ENCODE measurements at places on chromosomes 7 and 10.

- peak; percentile 27 for DNase-seq
Observed at GRCh38 chr7:93145354-93145753, 2.8 kb downstream of the SAMD9L start.

DNA sequence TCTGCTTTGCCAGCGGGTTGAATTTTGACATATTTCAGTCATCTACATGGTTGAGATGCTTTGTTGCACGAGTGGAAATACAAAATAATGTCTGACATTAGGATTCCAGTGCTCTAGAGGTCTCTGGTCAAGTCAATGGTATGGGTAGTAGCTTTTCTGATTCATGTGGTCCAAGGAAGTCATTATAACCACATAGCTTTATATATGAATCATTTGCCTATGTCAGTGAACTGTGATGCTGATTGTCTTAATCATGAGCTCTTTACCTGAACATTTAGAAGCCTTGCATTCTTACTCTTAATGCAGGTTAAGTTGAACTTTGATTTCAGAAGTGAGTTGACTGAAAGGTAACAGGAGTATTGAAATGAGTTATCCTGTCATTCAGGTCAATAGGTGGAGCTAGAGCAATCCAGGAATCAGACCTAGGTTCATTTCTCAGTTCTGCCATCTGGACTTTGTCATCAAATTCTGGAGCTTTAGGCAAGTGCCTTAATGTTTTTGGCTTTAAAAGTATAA, 3.3 kb downstream of the MAPK8 start:
- DNase-seq, result peak; percentile 6

DNA sequence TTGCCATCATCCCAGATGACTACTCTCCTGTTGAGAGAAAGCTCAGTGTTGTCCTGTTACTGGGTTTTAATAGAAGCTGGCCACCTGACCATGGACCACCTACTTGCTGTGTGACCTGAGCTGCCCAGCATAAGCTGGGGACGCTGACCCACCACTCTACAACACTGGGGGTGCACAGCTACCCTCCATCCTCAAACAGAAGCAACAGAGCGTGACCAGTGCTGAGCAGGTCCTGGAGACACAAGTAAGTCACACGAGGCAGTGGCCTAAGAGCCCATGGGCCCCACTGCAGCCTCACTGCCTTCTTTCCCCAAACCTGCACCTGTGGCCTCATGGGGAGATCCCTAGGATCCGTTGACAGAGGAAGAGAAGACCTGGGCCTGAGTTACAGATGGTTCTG, 198.6 kb upstream of the ADARB2 start:
- DNase-seq, result no peak

DNA sequence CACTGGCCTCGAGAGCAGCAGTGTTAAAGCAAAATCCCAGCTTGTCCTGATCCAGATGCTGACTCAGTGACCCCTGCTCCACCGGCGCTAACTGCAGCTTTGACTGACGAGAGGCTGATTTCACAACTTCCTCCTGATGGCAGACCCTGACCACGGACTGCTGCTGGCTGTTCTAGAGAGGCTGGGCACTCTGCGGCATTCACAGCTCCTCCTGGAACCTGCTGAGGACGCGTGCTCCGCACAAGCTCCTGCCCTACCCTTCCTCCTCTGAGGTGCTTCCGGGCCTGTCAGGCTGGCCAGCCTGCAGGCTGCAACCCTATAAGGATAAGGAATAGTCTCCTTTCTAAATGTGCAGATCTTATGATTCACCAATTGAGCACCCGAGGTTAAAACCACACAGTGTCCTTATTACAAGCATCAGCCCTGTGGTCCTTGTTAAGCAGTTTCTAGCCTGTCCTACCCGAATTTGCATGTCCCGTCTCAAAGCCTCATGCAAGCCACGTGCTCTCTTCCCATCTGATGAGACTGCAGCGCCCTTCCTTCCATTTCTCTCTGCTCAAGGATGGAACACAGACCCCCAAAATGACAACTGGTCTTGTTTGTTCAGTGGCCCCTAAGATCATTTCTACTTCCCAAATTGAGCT, 35.5 kb upstream of the NCAPG2 start:
- DNase-seq, result peak; percentile 9

DNA sequence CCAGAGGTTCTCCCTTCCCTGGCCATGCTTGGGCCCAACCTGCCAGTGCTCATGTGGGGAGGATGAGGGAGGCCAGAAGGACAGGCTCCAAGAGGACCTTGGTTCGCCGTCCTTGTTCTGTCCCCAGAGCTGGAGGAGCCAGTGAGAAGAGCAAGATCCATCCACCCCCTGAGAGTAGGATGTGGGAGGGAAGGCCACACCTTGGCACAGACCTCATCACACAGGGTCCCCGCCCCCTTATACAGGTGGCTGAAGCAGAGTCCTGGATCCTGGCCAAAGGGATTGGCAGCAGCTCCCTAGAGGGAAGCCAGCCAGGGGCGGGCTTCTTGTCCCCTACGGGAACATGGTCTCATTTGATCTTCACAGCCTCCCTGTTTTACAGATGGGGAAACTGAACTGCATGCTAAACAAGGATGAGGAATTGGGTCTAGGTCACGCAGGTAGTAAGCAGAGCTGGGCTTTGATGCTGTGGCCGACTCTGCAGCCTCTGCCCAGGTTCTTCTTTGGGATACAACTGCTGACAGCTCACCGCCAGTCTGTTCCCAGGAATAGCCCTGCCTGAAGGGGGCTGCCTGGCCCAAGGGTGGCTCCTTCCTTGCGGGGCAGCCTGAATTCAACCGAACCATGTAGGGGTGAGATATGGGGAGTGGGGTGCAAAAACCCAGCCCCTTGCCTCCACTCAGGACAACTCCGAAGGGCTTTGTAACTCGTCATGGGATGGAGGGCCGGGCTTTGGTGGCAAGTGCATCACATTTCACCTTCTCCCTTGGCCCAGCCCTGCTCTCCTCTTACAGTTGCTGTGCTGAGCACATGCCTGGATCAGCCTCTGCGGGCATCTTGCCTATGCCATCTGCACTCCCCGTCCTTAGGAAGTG, 62.2 kb upstream of the KDM7A start:
- DNase-seq, result no peak

GRCh38 chr7:127905491-127906330, 125.5 kb downstream of the LRRC4 start:
- no peak for DNase-seq

DNA sequence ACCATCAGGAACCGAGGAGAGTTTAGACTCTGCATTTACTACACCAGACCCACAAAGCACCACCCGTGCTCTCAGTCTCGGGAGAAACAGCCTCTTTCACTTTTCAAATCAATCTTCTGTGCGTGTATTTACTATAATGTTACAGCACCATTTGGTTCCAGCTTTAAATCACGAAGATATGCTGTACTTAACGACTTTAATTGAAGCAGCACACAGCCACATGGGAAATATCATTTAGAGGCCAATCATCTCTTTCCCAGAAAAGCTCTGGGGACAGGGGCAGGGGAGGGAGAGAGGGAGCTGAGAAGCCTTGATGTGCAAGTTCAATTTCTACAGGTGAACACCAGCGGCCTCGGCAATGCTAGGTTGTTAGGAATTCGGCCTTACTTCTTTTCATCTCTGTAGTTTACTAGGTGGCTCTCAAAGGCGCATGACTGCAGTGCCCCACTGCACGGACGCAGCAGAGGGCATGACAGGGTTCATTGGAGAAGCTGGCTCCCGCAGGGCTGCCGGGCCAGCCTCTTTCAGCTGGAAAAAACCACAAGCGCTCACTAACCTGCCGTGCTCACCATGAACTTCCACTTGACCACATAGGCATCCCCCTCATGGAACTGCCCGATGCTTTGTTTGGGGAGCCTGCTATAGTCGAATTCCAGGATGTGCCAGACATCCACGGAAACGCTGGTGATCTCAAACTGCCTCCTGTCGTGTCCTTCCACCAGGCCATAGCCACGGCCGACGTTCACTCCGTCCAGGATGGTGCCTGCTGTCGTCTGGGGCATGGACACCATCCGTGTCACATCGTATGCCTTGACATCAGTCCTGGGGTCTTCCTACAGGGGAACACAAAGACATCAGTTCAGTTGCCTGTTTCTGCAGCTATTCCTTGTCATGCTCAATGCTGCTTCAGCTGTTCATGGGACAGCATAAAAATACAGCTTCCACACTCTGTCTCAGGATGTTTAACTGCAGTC, 154.5 kb downstream of the SVIL start:
- no peak for DNase-seq

- DNase-seq, result no peak
Observed at GRCh38 chr10:122276611-122277208, 5.6 kb downstream of the BTBD16 start.

DNA sequence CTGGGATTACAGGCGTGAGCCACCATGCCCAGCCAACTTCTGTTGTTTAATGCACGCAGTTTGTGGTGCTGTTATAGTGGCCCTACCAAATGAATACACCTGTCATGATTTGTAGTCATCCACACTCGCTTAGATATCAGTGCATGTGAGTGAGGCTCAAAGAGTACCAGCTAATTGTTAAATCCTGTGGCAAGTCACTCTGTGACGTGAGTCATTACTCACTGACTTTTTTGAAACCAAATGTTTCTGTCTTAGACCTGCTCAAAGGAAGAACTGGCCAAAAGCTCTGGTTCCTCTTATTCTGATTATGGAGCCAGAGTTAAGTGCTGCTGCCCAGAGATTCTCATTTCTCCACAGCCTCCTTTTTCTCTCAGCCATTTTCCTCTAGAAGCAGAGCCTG, 109.4 kb downstream of the PRKAG2 start:
- no peak for DNase-seq

DNA sequence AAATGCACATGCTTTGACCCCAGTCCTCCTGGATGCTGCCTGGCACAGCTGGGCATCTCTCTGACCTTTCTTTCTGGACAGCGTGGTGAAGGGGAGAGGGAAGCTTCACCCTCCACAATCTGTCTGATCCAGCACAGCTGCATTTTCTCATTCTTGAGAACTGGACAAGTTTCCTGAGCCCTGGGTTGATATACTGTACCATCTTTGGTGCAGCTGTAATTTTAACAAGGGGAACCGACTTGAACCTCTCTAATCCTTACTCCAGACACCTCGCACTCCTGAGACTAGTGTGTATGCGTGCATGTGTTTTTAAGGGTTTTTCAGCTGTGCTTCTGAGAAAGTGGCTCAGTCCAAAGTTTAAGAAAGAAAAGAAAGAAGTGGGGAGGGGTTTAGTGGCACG, 655.7 kb downstream of the INHBA start:
- DNase-seq, result no peak

GRCh38 chr10:132898391-132899053, 43.8 kb downstream of the CFAP46 start:
- DNase-seq, result no peak

DNA sequence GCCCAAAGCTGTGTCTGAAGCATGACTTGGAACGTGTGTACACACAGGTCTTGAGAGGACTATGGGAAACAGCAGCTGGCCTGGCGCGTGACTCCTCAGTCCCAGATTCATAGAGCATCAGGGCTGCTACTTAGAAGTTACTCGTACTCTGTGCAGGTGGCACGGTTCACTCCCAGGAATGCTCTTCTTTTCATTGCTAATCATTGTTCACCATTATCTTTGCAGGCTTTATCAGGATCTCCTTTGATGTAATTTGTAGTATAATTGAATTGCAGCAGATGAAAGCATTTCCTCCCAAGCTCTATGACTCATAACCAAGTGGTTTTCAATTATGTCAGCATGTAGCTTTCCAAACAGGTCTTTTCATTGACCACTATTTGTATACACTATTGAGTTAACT, 938.9 kb downstream of the NRG3 start:
- no peak for DNase-seq

DNA sequence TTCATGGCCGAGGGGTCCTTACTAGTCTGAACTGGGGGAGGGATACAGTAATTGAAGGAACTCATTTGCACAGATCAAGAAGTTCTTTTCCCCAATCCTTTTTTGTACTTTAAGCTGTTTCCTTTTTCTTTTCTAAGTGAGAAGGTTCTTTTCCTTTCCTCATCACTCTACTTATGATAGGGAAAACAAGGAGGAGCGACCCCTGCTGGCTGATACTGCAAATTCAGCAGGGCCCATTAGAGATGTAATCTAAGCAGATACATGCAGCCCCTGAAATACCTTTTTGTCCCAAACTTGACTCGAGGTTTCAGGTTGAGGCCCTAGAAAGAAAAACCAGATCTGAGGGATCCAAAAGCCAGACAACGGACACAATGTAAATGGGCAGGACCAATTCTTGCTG, 305.5 kb downstream of the DNAJB9 start:
- peak; percentile 11 for DNase-seq

DNA sequence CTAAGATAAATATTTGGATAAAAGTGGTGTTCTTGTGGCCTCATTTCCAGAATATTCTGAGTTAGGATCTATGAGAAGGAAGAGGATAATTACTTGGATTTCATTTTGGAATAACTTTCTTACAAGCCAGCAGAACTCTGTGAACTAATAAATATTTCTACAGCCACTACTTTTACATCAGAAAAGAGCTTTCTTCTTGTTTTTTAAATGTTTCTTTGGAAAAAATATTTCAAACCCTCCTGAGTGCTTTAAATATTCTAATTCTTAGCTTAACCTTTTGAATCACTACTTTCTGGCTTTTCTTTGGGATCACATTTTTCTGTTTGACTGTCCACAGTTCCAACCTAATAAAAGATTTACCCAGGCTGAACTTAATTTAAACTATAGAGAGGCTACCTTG, 279.2 kb upstream of the PHYHIPL start:
- no peak for DNase-seq

- no peak for DNase-seq
Observed at GRCh38 chr7:26007510-26007909, 144.5 kb upstream of the NFE2L3 start.

DNA sequence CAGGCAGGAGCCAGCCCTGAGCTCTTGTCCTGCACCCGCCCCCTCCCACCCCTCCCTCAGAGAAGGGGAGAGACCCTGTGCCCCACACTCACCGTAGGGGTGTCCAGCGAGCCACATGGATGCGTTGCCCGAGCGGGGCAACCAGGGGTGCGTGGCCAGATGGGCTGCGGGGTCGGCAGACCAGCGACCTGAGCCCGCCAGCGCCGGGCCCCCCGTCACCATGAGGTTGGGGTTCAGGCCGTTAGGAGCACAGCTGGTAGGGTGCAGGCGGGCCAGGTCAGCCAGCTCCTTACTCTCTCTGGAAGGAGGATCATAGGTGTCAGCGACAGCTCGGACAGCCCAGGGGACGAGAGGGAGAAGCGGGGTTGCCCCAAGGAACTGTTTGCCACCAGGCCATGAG, 46.4 kb downstream of the TNRC18 start:
- no peak for DNase-seq

GRCh38 chr7:150850273-150850672, 2.0 kb upstream of the AOC1 start:
- no peak for DNase-seq

DNA sequence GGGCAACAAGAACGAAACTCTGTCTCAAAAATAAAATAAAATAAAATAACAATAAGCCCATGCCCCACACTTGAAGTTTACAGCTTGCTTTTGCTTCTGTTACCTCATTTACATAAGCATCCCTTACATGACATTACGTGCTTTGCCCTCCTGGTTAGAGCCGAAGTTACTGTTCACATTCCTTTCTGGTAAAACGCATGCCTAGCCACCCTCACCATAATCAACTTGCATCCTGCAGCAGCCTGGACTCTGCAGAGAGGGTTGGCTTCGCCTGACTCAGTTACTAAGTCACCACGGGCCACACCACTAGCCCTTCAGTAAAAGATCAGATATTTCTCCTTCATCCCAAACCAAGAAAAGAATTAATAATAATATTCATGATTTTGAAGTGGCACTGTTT, 736.0 kb upstream of the AUTS2 start:
- DNase-seq, result no peak

Data from hematopoietic multipotent progenitor cell treated with erythropoietin and hydrocortisone succinate and interleukin-3 and kit ligand, for 8 days (in vitro differentiated cells).